ENCODE measurements at places on chromosomes 5 and 9.

GRCh38 chr9:93897075-93897970 lies 57.8 kb downstream of the BARX1 start:
- no peak for DNase-seq

DNA sequence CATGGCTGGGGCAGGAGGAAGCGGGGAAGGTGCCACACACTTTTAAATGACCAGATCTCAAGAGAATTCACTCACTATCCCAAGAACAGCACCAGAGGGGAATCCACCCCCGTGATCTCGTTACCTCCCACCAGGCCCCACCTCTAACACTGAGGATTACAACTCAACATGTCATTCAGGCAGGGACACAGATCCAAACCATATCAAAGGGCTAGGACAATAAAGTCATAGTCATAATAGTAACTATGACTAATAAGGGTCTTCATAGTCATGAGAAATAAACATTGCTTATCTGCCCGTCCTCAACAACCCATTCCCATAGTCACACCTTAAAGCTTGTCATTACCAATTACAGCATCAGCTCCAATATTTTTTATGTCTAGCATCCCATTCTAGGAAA lies 65.3 kb upstream of the SMC2 start:
- DNase-seq, result no peak

DNA sequence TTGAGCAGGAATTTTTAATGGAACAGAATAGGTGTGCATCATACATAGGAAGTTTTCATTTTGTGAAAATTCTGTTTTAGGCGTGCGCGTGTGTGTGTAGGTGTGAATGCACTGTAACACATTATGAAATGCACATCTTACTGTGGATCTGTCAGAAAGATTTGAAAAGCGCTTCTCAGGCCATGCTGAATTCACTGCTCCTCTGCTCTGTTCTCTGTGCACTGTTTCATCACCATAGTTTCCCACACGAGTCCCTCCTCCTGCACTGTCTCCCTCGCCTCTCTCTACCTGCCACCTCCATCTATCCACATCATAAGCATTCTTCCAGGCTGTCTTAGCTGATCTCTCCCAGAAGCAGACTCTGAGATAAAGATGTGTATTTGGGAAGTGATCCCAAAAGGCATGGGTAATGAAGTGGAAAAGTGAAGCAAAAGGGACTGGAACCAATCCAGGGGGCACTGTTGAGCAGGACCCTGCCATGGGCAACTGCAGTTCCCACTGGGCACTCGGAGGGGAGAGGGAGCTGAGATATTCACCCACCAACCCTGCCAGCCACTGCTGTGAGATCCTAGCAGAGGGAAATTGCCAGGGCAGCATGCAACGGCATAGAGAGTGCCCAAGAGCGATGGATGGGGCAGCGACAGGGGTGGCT lies 65.9 kb downstream of the GABBR2 start:
- DNase-seq, result no peak

GRCh38 chr5:29389993-29390392 lies 1803.5 kb upstream of the CDH6 start:
- DNase-seq, result no peak

- no peak for DNase-seq
These were observed 45.1 kb upstream of the HK3 start for GRCh38 chr5:176944268-176944667.

GRCh38 chr5:40775846-40776657 lies 20.3 kb upstream of the TTC33 start:
- DNase-seq, result no peak

DNA sequence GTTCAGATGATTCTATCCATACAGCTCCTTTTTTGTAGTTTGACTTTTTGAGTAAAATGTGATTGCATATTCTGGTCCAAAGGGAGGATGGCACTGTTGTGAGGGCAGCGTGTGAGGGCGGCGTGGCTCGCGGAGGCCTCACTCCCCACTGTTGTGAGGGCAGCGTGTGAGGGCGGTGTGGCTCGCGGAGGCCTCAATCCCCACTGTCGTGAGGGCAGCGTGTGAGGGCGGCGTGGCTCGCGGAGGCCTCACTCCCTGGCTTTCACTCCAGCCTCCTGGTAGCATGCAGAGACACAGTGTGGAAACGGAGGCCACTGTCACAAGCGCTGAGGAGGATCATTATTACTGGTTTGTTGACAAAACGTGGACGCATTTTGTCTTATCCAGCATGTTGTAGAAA lies 79.0 kb downstream of the EHMT1 start:
- DNase-seq, result no peak

GRCh38 chr5:57824047-57824446 lies 341.4 kb upstream of the ACTBL2 start:
- DNase-seq, result no peak

DNA sequence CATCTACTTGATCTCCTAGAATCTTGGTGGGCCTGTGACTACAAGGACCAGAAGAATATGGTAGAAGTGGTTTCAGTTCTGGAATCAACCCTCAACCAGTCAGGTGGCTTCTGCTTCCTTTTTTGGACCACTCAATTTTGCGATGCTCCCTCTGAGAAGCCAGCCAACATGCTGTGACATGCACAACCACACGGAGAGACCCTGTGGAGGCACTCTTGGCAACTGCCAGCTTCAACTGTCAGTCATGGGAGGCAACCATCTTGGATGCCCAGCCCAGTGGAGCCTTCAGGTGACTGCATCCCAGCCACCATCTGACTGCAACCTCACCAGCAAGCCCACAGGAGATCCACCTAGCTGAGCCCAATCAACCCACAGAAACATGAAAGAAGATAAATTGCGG lies 137.3 kb downstream of the FAM114A2 start:
- no peak for DNase-seq

GRCh38 chr9:18768951-18769622 lies 263.9 kb downstream of the SAXO1 start:
- DNase-seq, result no peak

GRCh38 chr5:113187906-113188305 lies 211.3 kb downstream of the DCP2 start:
- no peak for DNase-seq

GRCh38 chr5:176550275-176550831 lies 1.2 kb downstream of the CDHR2 start:
- DNase-seq, result no peak
